CD8-positive, alpha-beta memory T cell (primary cell): ENCODE measurements at places on chromosomes 16 and 17.

DNA sequence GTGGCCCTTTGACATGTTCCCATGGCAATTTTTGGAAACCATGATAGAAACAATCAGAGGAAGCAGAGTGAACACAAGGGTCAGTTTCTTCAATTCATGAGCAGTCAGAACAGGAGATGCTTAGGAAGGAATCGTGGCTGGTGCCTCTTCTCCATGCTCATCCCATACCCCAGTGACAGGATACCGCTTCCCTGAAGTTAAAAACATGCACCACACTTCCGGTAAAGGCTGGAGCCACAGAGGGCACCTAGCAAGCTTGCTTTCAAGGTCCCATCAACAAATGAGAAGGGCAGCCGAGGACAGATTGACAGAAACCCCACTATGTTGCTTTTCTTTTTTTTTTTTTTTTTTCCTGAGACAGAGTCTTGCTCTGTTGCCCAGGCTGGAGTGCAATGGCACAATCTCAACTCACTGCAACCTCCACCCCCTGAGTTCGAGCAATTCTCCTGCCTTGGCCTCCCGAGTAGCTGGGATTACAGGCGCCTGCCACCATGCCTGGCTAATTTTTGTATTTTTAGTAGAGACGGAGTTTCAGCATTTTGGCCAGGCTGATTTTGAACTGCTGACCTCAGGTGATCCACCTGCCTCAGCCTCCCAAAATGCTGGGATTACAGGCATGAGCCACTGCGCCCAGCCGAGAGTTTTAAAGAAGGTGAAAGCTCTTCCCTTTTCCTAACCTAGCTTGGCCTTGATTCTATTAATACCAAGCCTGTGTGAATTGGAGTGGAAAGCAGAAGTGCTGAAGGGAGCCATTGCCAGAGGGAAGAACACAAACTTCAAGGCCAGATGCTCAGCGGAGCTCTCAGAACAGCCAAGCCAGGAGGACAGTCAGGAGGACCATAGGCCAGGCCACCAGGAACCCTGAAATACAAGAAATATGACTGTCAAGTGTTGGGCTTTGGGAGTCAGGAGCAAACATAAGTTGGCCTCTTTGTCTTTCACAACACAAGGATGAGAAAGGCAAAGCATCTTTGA is 16.6 kb downstream of the GP2 start:
- no peak for DNase-seq

- no peak for DNase-seq
These were observed 54.9 kb downstream of the ABCC1 start for GRCh38 chr16:16004314-16004749.

GRCh38 chr17:72351884-72352346 is 231.1 kb downstream of the SOX9 start:
- DNase-seq: no peak

GRCh38 chr16:56814537-56815432 is 50.2 kb upstream of the SLC12A3 start:
- no peak for DNase-seq

- no peak for DNase-seq
These were observed 3.2 kb downstream of the MED31 start for GRCh38 chr17:6648181-6648580.

DNA sequence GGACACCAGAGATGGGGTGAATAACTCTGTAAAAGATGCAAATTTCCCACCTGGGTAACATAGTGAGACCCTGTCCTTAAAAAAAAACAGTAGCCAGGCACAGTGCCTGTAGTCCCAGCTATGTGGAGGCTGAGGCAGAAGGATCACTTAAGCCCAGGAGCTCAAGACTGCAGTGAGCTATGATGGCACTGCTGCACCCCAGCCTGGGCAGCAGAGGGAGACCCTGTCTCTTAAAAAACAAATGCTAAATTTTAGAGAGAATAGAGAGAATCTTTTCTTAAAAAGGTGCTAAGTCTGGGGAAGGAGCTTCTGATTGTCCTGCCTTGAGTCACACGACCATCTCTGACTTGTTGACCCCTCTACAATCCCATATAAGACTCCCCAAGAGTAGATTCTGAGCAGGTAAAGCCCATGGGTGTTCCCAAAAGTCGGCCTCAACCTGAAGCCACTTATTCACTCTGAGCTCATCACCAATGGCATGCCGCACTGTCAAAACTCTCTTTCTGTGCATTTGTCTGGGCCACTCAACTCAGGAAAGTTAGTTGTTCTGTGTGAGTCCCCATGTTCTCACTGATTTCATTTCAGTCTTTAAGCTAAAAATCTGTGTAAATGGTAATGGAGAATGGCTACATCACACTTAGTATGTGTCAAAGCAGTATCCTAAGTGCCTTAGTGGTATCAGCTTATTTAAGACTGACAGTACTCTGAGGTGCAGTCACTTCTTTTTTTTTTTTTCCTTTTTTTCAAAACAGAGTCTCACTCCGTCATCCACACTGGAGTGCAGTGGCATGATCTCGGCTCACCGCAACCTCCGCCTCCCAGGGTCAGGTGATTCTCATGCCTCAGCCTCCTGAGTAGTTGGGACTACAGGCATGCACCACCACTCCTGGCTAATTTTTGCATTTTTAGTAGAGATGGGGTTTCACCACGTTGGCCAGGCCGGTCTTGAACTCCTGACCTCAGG is 41.6 kb downstream of the PRKCB start:
- no peak for DNase-seq
